Mesenteric fat pad (tissue), 1 donor: ENCODE measurements at places on chromosomes 13 and 19. TPM values are rescaled to one million over a fixed set of nuclear protein-coding genes. Genes with fewer than 3 reads are reported as not detected.

- no peak for DNase-seq
Measured at GRCh38 chr19:50320596-50320995, 8.6 kb downstream of the KCNC3 start.

DNA sequence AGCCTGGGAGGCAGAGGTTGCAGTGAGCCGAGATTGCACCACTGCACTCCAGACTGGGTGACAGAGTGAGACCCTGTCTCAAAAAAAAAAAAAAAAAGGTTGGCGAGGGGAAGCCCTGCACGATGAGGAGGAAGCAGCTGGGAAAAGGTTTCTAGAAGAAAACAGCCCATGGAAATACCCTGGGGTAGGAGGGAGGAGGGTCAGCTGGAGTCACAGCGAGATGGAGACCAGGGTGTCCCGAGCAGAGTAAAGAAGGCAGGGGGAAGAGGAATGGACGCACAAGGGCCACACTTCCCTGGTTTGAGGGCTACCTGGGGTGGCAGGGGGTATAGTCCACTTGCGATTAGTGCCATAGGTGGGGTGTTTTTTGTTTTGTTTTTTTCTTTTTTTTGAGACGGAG is 6.4 kb downstream of the KANK3 start:
- DNase-seq: no peak

Gene RTBDN
- total RNA-seq: not detected

Gene ZNF554
- total RNA-seq: 2.6 TPM

DNA sequence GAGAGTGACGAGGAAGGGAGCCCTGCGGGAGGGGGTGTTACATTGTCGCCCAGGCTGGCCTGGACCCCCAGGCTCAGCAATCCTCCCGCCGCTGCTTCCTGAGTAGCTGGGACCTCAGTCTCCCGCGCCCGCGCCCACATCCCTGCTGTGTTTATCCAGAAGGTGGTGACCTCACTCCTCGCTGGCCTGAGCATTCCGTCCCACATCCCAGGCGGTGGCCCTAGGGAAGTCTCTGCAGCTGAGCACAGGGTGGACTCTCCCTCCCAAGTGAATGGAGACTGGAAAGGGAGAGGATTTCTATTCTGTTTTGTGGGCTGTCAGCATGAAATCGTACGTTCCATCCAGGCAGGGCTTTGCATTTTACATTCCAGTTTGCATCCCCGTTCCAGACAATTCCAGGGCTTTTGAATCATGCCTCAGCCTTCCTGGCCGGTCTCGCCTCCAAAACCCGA is 401 bp upstream of the ZNF765 start:
- no peak for DNase-seq

GRCh38 chr13:39961036-39961435 is 305.6 kb downstream of the COG6 start:
- DNase-seq: no peak

Gene SPINT2
- total RNA-seq: 13.8 TPM

- no peak for DNase-seq
Measured at GRCh38 chr19:55368106-55368505, 2.2 kb downstream of the IL11 start.

DNA sequence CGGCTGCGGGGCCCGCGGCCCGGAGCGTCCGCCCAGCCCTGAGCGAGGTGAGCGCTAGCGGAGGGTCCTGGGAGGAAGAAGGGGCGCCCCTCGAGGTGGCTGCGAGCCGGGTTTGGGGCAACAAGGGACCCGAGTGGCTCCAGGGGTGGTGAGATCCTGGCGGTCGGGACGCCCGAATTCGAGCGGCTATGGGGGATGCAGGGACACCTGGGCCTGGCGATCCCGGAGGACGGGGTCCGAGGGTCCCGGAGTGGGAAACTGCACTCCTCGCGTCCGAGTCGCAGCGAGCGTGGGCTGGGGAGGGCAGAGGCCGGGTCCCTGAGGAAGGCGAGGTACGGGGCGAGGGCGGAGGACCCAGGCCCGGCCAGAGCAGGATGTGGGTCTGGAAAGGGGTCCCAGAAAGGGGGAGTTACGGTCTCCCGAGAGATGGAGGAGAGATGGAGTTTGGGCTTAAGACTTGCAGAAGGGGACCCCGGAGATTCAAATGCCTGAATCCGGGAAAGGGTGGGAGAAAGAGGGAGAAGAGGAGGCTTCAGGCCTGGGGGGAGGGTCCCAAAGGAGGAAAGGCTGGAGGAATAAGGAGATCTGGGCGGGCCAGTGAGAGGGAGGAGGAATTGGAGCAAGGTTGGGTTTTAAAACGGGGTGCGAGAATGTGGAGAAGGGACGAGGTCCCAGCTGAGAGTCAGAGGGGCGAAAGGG is 542 bp downstream of the CACNG7 start:
- no peak for DNase-seq

DNA sequence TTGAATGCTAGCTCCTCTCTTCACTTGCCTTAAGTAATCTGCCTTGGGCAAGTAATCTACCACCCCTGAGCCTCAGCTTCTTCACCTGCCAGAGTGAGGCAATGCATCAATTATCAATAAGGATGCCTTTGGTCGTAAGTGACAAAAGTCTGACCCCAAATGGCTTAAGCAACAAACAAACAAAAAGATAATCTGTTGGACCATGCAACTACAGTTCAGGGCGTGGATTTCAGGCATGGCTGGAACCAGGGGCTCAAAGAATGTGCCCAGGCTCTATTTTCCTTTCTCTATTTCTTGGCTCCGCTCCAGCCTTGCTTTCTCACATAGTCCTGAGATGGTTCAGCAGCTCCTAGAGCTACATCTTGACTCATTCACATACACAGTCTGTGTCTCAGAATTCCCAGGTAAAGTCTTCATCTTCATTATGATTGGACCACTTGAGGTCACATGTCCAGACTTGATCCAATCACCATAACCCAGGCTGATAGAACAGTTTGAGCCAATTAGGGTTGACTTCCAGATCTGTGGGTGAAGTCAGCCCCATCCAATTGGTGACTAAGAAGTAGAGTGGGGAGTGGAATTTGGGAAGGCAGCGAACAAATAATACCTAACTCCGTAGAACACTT is 29.6 kb downstream of the ACSBG2 start:
- no peak for DNase-seq
